ENCODE measurements at places on chromosomes 3 and 15. TPM values are rescaled to one million over a fixed set of nuclear protein-coding genes. Genes with fewer than 3 reads are reported as not detected.
A peak's percentile ranks its signal among the peaks of the same experiment; 100 is the strongest.

The PCSK6 gene
- 34.7 TPM for total RNA-seq

The ABCF3 gene
- total RNA-seq: 69.3 TPM

The WDR49 gene
- 2.6 TPM for total RNA-seq

The KLHL6 gene
- total RNA-seq: 0.65 TPM

The STRIT1 gene
- total RNA-seq: not detected

The CNTN3 gene
- total RNA-seq: 2.2 TPM

The ZNF620 gene
- total RNA-seq: 1.0 TPM

The ZBED2 gene
- total RNA-seq: not detected

The STAC gene
- 0.43 TPM for total RNA-seq

The RTF1 gene
- 22.7 TPM for total RNA-seq

The GOLGA6L10 gene
- total RNA-seq: 0.11 TPM

The CLDN18 gene
- total RNA-seq: not detected

The GOLGA6A gene
- not detected for total RNA-seq

The OXTR gene
- 0.54 TPM for total RNA-seq

The GOLGA8T gene
- not detected for total RNA-seq

The RHOA gene
- total RNA-seq: 255 TPM

The RETNLB gene
- not detected for total RNA-seq

The PPP2R3A gene
- 98.1 TPM for total RNA-seq

The HRG gene
- total RNA-seq: not detected

DNA sequence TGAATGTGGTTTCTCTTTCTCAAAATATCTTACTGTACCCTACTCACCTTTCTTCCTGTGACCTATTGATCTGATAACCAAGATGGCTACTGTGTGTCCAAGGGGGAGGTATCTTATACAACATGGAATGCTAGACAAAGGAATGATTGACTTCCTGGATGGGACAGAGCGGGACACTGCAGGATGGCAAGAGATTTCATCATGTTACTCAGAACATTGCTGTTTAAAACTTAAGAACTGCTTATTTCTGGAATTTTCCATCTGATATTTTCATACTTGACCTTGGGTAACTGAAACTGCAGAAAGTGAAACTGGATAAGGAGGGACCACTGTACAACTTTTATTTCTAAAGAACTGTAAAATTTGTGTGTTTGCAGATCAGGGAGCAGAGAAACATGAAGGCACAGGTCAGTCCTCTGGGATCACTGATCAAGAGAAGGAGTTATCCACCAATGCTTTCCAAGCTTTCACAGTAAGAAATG is 18.5 kb downstream of the CNOT10 start:
- DNase-seq: no peak

DNA sequence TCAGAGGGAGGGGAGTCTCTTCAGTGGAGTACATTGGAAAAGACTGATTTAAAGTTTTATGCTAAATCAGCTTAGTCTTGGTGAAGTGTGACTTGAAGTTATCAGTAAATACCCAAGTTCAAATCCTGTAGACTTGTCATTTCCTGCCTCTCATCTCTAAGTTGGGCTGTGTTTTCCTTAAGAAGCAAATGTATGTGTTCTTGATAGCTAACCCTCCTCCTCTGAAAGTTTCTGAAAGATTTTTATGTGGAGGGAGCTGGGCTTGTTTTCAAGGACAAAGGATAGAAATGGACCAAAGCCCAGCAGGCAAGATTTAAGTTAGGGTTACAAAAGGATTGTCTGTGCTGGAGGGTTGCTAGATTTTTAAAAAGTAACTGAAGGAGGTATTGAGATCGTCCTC is 4.2 kb downstream of the MAPKBP1 start:
- DNase-seq: no peak

DNA sequence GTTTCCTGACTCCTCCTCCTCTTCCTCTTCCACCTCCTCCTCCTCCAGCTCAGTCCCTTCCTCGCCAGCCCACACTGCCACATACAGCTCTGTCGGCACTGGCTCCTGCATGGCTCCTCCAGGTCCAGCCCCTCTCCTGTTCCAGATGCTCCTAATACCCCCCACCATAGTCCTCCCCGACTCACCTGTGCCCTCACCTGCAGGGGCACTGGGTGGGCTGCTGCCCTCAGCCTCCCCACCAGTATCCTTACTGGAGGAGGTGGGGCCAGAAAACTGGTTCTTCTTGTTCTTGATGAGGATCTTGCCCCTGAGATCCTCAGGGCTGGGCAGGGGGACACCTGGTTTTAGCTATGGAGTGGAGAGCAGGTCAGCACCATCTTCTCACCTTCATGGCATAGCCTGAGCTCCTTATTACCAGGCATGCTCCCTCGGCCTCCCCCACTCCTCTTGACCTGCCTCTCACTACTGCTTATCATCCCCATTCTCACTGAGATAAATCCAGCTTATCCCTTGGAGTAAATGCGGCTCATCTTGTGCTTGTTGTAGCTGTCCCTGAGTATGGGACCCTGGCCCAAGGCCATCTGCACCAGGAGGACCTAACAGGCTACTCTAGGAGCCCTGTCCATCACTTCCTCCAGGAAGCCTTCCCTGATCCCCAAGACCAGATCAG is 11.0 kb downstream of the PLCB2 start:
- peak; percentile 26 for DNase-seq

DNA sequence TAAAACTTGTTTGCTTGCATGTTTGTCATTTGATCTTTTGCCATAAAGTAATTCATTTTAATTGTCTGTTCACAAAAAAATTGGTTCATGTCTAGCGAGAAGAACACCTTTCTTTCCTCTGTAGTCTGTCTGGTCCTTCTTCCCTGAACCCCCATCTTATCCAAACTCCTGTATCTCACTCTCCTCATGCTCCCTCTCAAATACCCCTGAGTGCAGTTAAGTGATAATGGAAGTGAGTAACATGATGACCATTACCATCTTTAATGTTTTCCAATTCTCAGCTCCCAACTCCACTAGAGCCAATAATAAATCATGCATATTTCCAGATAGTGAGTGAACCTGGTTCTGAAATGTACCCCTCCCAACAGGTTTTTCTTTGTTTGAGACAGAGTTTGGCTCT is 14.2 kb upstream of the KCNMB3 start:
- DNase-seq: no peak

DNA sequence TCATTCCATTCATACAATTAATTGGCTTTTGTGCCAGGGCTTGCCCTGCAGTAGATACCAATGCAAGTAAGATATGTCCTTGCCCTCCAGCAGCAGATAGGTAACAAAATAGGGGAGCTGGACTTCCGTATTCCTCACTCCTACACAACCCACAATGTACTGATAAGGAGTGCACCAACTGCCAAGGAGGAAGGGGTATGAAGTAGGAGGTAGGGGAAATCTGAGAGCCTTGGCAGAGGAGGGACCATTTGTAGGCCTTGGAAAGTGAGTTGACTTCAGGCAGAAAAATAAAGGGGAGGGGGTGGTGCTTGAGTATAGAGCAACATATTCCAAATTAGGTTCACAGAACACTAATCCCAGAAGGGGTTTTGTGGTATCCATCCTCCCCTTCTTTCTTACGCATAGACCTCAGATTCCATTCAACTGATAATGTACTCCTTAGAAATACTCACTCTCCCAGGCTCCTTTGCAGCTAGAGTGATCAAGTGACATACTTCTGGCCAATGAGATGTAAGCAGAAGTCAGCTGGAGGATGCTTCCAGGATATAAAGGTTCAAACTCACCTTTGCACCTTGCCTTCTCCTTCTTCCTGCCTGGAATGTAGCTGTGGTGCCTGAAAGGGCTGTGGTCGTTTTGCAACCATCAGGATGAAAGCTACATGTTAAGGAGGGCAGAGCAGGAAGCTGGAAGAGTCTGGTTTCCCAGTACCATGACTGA is 127.1 kb upstream of the SMAD3 start:
- DNase-seq: no peak

DNA sequence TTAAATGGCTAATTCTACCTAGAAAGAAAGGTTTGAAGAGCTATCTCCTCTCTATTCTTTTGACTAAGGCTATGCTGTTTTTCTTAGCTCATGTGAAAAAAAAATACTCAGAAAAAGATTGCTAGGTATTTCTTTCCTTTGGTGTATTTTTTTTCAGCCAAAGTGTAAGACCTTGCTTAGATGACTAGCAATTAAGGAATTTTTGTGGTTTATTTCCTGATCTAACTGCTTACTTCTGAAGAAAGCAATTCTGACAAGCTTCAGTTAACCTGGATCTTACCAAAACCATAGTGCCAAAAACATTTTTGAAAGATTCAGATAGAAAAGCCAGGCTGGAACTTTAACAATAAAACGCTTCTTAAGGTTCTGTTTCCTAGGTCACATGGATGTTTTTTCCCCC is 315.6 kb downstream of the SOX2 start:
- no peak for DNase-seq

- DNase-seq: no peak
Measured at GRCh38 chr3:146241523-146242240, 9.2 kb downstream of the PLSCR4 start.

- no peak for DNase-seq
Measured at GRCh38 chr3:53833700-53834099, 12.5 kb downstream of the CHDH start.

GRCh38 chr3:81435050-81435449 is 326.4 kb downstream of the GBE1 start:
- DNase-seq: no peak

- no peak for DNase-seq
Measured at GRCh38 chr3:188255190-188255589, 101.2 kb downstream of the LPP start.

DNA sequence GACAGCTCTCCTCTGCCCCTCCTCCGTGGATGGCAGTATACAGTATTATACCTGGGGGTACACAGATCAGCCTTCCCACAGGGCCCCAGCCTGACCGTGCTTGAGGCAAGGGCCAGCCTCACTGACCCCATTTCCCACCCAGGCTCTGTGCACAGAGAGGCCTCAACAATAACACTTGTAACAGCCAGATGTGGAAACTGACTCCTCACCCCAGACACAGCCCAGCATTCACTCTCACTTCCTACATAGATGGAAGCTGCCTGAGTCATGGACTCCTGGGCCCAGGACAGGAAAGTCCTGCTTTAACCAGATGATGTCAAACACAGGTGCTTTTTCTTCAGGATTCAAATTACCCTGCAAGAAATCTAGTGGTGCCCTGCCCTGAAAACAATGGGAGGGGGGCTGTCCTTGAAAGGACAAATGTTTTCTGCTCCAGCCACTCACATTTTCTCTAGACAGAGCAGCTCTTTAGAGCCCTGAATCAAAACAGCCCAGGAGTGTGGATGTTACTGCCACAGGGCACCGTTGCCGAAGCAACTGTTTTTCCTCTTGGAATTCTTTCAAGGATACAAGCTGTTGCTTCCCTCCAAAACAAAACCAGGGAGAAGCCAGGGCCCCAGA is 16.4 kb downstream of the CCDC12 start:
- DNase-seq: peak; percentile 33

GRCh38 chr3:9420850-9421549 is 23.6 kb downstream of the SETD5 start:
- no peak for DNase-seq

- no peak for DNase-seq
Measured at GRCh38 chr3:32285891-32286290, 47.4 kb downstream of the CMTM8 start.

GRCh38 chr15:67322481-67322880 is 67.9 kb downstream of the IQCH start:
- no peak for DNase-seq

GRCh38 chr3:55343486-55344357 is 143.4 kb downstream of the WNT5A start:
- no peak for DNase-seq

DNA sequence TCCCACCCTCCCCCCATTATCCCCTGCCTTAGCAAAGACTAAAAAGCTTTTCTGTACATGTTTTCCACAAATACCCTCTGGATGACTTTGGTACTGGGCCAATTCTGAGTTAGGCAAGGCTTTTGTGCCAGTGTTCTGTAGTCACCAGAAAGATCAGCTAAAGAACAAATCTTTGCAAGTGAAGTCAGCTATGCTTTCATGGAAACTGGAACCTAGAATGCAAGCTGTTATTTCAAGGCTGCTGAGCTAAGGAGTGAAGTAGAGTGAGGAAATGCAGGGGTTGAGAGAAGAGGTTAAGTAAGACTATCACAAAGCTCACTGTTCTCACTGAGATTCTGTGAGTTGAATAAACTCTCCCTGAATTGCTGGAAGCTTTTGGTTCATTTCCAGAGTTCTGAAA is 107.8 kb upstream of the CNTN3 start:
- DNase-seq: no peak

- DNase-seq: no peak
Measured at GRCh38 chr3:53630547-53630946, 136.1 kb downstream of the CACNA1D start.

- DNase-seq: no peak
Measured at GRCh38 chr3:183307749-183308148, 54.7 kb downstream of the B3GNT5 start.

GRCh38 chr3:175307642-175308041 is 448.5 kb downstream of the NAALADL2 start:
- no peak for DNase-seq

DNA sequence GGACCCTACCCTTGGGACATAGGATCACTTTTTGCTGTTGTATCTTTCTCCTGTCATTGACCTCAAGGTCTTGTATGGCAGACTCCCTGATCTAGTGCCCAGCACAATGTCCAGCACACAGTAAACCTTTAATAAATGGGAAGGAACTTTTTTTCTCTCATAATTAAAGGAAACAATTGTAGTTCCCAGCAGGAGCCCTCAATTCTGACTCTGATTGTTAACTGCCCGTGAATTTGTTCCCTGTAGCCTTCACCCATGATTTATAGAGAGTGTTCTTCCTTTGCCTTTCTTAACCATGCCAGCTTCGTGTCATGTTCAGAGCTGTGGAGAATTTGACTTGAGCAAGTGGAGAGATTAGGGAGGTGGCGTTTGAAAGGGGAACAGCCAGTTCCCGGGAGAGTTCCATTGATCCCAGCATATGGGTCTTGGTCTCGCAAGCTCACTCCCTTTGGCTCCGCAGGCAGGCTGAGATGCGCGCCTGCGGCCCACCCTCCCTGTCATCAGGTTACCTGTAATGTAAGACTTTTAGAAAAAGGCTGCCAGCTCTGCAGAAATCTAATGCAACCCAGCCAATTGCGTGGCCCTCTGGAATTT is 182.6 kb downstream of the TP63 start:
- no peak for DNase-seq

DNA sequence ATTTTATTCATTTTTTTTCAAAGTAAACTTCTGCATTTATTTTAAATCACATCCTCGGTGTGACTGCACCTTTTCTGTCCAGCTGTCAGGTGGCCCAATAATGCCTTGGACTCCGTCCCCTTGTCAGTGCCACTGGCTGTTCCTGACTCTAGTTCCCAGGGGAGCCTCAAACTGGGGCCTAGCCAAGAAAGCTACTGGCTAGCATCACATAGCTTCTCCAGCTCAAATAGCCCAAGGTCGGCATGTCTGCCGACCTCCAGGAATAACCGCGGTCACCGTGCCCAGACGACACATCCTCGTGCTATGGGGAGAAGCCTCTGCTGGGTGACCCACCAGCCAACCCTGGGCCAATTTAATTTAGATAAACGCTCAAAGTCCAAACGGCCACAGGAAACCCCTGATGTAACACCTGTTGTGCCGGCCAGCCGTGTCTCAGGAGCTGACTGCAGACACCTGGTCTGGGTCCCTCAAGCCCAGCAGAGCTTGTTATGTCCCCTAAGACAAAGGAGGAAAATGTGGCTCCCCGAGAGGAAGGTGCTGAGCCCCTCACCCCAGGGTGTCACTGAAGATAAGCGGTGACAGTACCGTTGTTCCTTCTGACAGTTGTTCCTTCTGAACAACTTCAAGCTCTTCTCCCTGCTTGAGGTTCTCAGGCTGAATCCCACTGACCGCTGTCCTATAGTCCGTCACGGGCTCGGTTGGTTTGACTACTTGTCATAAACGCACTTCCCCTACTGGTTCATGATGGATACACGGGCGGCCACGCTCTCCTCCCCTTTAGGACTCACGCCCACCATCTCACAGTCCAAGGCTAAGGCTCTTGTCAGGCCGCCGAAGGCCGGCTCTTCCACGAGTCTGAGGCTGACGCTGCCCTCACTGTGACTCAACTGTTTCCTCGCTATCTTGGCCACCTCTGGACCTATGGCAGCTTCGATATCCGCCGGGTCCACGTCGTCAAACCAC is 126.2 kb downstream of the KLF13 start:
- peak; percentile 59 for DNase-seq

Data from Right ventricle myocardium superior (tissue), 1 donor.